ENCODE measurements at places on chromosomes 11 and 22.

DNA sequence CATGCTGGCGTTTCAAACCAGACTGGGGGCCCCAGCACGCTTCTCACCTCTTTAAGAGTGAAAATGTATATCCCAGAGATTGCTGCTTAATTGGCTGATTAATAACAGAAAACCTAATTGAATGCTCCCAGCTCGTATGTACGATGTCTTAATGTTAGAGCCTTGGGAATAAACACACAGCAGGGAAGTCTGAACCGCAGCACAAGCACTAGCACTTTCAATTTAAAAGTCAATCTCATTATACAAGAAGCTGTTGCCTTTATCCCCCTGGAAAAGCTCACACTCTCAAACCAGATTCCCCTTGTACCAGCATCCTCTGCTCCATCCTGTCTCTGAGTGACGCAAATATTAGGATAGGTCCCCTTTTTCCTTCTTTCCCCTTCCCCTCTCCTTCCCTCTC lies 449.1 kb downstream of the MN1 start:
- no peak for DNase-seq

- no peak for DNase-seq
These were observed 53.8 kb upstream of the PRR5 start for GRCh38 chr22:44648085-44648820.

DNA sequence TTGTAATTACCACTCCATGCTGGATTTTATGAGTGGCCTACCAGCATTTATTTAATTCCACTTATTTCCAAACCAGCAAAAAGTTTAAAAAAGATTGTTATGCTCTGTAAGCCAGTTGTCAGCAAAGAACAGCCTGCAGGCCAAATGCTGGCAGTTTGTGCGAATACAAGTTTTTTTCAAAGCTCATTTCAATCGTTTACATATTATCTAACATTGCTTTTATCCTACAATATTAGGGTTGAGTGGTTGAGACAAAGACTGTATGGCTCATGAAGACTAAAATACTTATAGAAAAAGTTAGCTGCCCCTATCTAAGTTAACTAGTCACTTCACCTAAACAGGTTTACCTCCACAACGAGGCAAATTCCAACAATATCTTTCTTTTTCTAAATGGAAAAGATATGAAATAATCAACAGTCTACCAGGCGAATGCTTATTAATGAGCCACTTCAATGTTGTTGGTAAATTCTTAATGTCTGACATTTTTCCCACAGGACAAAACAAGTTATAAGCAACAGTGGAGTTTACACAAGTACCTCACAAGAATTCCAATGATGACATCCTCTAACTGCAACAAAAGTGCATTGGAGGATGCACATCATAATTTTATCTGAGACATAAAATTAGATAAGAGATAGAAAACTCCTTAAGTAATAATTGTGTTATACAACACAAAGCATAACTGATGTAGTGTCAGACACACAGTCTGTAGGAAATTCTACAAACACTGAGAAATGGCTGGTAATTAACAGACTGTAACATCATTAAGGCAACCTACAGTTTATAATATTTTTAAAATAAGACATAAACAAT lies 35.8 kb upstream of the POU2AF2 start:
- DNase-seq, result no peak

DNA sequence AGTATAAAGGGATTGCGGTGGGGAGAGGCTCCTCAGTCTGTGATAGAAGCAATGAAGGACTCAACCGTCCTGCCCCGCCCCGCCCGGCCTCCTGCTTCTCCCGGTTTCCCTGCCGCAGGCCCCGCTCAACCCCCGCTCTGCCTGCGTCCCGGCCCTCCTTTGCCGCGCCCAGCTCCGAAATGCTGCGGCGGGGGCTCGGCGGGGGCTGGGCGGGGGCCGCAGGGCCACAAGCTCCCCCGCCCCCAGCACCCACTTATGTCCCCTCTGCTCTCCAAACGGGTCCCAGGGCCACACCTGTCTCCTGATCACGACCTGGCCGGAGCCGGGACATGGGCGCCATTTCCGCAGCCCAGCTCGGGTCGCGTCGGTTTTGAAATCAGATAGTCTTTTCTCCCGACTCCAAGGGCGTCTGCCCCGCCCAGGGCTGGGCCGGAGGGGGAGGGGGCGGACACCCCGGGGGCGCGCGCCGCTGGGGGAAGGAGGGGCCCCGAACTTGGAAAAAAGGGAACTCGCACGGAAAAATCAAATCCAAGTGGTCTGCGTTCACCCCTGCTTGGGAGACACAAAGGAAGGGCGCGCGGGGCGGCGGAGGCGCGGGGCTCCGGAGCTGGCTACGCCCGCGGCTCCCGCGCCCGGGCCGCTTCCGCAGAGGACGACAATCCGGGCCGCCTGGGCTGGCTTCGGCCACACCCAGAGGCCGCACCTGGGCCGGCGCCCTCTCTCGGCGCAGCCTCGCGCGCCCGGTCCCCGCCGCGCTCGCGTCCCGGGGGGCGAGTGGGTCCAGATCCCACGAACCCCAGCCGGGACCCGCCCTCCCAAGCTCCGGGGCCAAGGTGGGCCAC lies 70.6 kb upstream of the EP300 start:
- peak; percentile 32 for DNase-seq

DNA sequence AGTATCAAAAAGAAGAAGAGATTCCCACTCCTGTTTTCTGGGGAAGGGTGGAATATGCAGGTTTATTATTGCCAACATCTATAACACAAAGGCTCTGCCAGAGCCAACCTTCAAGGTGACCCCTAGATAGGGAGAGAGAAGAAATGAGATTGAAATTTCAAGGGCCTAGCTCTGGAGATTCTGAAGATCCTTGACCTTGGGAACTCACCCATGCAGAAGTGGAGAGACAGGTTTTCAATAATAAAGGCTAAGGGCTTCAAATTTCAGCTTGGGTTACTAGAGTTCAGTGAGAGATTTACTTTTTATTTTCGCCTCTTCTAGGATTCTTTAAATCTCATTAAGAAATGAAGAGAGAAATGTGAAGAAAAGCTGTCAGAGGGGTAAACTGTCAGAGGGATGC lies 98.4 kb downstream of the CD44 start:
- DNase-seq, result peak; percentile 72

GRCh38 chr11:118434123-118434552 lies 2.2 kb upstream of the KMT2A start:
- no peak for DNase-seq

GRCh38 chr11:118806400-118806799 lies 15.4 kb upstream of the DDX6 start:
- no peak for DNase-seq

- no peak for DNase-seq
These were observed 200.5 kb downstream of the TRIM29 start for GRCh38 chr11:119937412-119937811.

GRCh38 chr22:27978317-27978716 lies 59.3 kb upstream of the PITPNB start:
- DNase-seq, result no peak

- peak; percentile 71 for DNase-seq
These were observed 15.6 kb upstream of the DENND5A start for GRCh38 chr11:9280655-9281301.

DNA sequence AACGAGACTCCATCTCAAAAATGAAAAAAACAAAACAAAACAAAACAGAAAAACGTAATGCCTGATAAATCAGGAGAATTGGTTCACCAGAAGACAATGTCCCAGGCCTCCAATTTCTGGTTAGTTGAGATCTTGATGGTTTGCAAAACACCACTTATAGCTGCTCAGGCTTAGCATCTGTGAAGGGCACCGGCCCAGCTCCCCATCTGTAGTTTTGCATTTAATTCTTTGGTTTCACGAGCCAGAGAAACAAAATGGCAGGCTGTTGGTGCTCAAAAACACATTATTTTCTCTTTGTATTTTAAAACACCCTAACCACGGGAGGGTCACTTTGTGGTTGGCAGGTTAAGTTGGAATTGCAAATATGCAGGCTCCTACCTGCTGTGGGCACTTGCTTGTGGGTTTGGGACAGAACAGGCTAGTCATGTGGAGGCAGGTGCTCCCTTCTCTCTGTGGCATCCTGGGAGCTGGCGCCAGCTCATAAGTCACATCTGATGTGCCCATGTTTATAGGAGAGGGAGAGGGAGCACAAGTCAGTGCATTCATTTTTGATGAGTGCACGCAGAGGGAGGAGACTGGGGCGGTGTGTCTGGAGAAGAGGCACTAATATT lies 145.9 kb downstream of the CEP164 start:
- DNase-seq, result peak; percentile 100

DNA sequence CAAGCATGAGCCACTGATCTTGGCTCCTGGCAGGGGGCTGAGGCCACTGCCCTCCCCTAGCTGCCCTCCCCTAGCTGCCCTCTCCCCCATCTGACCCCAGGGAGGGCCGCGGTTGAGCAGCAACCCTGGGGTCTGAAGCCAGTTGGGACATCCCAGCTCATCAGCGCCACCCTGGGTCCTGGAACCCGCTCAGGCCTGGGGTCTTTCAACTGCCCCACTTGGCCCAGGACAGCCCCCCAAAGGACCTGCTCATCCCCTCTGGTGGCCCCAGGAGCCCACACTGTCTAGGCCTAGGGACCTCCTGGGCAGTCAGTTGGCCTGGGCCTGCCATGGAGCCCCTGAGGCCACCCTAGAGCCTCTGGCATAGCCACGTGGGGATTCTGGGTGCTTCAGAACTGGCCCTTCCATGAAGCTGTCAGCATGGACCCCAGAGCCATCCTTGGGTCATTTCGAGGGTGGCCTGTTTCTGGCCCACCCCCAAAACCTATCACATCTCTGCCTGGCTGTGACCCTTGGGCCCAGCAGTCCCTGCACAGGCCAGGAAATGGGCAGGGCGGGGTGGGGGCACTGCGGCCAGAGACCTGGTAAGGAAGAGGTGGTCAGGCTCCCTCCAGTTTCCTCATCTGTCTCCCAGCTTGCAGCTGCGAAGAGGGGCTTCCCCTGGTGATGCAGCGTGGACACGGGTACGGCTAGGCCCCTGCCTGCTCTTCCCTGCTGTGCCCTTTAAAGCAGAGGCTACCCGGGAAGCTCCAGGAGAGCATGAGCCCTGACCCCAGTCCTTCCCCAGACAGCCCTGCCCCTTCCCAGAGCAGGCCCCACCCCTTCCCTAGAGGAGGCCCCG lies 37.9 kb downstream of the MUC2 start:
- DNase-seq, result no peak

DNA sequence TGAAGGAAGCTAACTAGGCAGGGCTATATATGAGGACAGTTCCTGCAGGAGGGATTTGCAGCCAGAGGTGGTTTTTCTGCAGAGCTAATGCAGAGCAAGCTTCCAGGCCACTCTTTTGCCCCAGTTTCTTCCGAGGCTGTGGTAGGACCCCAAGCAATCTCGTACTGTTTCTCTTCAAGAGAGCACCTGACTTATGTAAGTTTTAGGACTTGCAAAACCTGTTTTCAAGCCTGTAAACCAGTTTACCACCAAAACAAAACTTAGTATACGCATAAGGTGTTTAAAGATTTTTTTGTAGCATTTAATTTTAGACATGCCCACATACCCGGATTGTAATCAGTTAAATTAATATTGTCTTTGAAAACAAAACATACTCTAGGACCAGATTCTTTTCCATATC lies 7.7 kb upstream of the APLP2 start:
- no peak for DNase-seq
